Mesenteric fat pad (tissue), 1 donor: ENCODE measurements at places on chromosomes 6 and 20. TPM values are rescaled to one million over a fixed set of nuclear protein-coding genes. Genes with fewer than 3 reads are reported as not detected.

GRCh38 chr20:58625585-58625984 lies 25.5 kb upstream of the STX16 start:
- DNase-seq = no peak

GRCh38 chr6:54411767-54412166 lies 103.5 kb downstream of the TINAG start:
- DNase-seq = no peak

GRCh38 chr20:36532388-36532787 lies 8.9 kb upstream of the MYL9 start:
- no peak for DNase-seq

Gene NKAIN4
- total RNA-seq = not detected

DNA sequence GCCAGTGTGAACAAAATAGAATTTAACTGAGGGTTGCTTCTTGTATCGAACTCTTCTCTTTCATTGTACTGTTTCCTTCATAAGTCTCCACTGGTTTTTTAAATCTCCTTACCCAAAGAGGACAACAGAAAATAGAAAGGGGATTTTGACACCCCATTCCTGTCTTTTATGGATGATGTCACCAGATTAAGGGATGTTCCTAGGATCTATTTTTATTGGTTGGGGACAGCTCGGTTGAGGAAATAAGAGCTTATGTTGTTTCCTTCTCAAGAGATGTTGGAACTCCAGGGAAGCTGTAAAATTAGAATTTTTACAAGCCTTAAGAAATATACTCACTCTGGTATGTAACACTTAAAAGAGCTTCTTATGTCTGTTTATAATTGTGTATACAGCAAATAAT lies 171.5 kb downstream of the PHF3 start:
- no peak for DNase-seq

GRCh38 chr20:60795651-60796050 lies 456.4 kb upstream of the CDH4 start:
- DNase-seq = no peak

GRCh38 chr20:32418376-32418775 lies 60.2 kb downstream of the ASXL1 start:
- DNase-seq = no peak

GRCh38 chr6:57137350-57137749 lies 34.8 kb upstream of the BAG2 start:
- no peak for DNase-seq

DNA sequence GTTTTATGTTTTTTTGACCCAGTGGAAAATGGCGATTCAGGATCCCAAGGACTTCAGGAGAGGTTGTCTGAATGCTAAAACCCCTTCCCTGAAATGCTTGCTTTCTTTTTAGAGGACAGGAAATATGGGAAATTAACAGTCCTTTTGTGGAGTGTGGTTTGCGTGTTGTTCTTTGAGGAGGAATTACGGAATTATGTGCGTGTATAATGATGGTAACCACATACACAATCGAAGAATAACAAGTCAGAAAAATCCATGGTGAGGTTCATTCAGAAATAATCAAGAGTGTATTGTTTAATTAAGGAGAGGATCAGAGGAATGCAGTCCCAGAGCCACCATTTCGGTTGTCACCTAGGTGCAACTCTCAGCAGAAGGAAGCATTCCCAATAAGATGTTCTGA lies 73.2 kb downstream of the PHACTR3 start:
- DNase-seq = no peak

GRCh38 chr6:66481216-66481615 lies 774.2 kb upstream of the EYS start:
- DNase-seq = no peak

Gene RIPOR3
- 19.7 TPM for total RNA-seq

DNA sequence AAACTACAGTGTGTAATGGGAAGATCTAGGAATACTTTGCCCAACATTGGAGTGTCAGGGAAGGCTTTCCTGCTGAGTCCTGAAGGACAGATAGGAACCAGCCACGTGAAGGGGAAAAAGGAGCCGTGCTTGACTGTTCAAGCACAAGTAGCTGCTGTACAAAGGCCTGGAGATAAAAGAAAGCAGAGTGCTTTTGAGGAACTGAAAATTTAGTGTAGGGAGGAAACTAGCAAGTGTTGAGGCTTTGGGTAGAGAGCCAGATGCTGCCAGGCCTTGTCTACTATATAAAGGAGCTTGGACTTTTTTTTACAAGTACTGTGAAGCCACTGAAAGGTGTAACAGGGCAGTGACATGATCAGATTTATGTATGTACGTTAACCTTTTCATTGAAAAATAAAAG lies 39.0 kb downstream of the DSE start:
- DNase-seq = no peak

Gene RAMACL
- total RNA-seq = 3.2 TPM

- DNase-seq = no peak
These were observed 29.1 kb upstream of the LMBRD1 start for GRCh38 chr6:69825904-69826303.

Gene SYNE1
- total RNA-seq = 84.2 TPM
